ENCODE measurements at places on chromosomes 7 and 10.

GRCh38 chr10:129784291-129784690 lies 179.8 kb downstream of the EBF3 start:
- no peak for DNase-seq

DNA sequence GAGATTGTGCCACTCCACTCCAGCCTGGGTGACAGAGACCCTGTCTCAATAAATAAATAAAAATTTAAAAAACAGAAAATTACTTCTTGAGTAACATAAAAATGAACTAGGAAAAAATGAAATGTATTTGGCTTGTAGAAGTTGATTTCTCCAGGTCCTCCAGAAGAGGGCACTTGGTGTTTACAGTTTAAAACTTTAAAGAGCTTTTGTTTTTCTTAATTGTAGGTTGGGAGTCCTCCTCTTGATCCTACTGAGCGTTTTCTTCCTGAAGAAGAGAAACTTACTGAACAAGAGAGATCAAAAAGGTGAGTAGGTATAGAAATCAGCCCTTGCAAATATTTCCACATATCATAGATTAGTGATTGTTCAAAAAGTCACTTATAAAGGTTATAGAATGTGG lies 16.2 kb downstream of the KIFBP start:
- no peak for DNase-seq

DNA sequence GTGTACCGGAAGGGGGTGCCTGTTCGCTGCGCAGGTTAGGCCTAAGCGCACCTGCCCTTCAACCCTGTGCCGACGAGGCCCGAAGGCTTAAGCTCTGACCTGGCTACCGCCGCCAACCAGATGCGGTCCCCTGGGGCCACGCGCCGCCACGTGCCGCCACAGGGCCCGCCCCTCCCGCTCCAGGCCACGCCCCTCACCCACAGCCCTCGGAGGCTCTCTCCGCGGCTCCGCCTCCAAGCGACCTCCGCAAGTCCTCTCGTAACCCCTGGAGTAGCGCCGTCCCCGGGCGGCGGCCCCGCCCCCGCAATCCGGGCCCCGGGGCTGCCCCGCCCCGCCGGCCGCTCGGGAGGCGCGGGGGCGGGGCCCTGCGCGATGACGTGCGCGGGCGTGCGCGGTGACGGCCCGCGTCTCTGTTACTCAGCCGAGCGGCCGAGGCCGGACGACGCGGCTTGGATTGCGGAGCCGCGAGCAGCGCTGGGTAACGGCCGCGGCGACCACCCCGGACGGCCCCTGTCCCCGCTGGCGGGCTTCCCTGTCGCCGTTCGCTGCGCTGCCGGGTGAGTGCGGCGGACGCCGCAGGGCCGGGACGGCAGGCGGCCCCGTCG lies at the start of gene MAPK8:
Gene MAPK8, plus strand, starts transcription at position 413 of the 605 bp plus-strand sequence. CDS start 94,984 bp downstream, outside the sequence.
- DNase-seq: peak; percentile 96

GRCh38 chr10:9158675-9159074 lies 1104.2 kb downstream of the GATA3 start:
- DNase-seq: no peak

- DNase-seq: no peak
These were observed 153.7 kb downstream of the TNS3 start for GRCh38 chr7:47428052-47428767.

GRCh38 chr10:5480162-5480941 lies 19.0 kb downstream of the CALML5 start:
- no peak for DNase-seq

DNA sequence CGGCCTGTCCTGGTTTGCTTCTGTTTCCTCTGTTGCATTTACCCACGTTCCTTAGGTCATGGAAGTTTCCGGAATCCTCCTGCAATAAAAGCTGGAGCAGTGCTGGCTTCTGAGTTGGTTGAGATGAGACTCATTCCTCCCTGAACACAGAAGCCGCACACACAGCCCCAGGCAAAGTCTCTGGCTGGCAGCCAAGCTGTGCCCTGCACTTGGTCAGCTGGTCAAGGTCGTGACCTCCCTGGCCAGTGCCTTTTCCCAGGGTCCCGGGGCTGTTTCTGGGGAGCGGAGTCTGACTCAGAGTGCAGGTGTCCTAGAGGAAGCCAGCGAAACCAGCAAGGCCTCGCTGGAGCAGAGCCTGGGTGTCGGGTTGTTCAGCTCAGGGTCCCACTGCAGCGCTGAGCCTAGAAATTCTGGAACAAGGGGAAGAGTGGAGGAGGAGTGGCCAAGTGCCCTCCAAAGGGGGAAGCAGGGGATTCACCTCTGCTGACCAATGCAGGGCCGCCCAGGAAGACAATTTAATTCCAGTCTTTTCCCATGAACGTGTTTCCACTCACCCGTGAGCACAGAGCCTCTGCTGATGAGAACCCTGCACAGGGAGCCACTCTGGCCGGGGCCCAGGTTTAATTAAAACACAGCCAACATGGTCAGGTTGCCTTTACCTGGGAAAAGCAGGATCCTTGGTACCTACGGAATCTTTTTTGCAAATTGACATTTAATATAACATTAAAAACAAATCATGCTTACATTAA lies 245.5 kb upstream of the PPP2R2D start:
- no peak for DNase-seq

DNA sequence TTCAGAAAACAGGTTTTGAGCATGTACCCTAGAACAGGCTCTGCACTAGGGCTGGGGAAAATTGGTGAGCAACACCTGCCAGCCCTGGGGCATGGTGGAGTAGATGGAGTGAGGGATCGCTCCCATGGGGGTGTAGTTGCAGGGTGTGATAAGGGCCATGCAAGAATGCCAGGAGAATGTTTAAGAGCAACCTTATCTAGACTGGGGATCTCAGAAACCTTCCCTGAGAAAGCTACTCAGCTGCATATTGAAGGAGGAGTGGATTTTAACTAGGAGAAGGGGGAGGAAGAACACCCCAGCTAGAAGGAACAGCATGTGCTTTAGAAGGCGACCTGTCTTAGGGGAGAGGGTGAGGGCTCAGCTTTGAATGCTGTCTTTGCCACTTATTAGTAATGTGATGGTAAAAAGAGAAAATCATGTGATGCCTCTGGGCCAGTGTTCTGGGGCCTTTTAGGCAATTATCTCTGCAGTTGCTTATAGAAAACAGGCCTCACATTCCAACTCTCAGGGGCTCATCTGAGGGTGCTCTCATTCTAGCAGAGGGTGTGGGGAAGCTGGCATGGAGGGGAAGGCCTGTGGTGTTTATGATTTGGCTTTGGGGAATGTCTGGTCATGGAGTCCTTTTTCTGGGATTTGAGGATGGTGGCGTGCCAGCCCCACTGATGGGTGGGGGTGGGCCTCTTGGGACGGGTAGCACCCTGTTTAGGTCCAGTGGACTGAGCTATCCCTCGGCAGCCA lies 225.4 kb downstream of the BMPER start:
- DNase-seq: no peak

DNA sequence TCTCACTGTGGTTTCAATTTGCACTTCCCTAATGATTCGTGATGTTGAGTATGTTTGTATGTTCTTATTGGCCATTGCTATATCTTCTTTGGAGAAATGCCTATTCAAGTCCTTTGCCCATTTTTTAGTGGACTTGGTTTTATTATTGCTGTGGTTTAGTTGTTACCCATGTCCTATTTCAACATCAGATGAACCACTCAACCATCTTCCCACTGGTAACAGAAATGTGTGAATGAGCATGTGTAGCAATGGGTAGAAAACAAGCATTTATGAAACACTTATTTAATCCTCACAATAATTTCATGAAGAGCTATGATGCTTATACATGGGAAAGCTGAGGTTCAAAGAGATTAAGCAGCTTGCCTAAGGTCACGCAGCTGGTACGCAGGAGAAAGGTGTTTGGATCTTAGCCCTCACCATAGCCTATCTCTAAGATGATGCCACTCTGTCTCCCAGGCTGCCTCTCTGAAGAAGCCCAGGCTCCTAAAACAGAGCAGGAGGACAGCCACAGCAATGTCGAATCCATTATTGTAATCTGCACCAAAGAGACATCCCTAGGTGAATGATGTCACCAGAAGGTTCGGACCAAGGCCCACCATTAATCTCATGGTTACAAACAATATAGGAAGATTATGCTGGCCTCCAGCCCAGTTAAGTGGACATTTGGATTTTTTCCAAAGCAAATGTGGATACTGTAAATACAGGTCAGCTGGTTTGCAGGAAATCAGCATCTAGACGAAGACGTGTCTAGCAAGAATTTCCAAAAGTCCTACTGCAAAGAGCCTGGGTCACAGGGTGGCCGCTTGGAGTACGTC lies 447.6 kb upstream of the ZMIZ1 start:
- DNase-seq: no peak

DNA sequence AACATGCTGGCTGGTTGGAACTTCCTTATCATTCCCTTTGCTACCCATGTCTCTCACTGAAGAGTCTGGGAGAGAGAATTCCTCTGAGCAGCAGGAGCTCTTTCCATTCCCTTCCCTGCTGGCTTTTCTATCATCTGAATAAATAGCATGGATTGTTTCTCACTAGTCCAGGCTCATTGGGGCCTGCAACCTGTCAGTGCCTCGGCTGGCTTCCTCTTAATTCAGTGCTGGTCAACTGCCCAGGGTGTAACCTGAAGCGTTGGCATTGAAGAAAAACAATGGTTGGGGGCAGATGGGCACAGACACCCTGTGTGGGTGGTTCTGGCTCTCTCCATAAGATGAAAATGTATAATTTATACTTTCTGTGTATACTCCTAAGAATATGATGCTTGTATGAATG lies 155.6 kb downstream of the ANLN start:
- no peak for DNase-seq

- peak; percentile 56 for DNase-seq
These were observed 232.2 kb downstream of the DNAJB6 start for GRCh38 chr7:157568770-157569584.

GRCh38 chr7:40944981-40945585 lies 757.8 kb downstream of the INHBA start:
- DNase-seq: no peak

- no peak for DNase-seq
These were observed 18.3 kb downstream of the FHIP2A start for GRCh38 chr10:114839901-114840300.

DNA sequence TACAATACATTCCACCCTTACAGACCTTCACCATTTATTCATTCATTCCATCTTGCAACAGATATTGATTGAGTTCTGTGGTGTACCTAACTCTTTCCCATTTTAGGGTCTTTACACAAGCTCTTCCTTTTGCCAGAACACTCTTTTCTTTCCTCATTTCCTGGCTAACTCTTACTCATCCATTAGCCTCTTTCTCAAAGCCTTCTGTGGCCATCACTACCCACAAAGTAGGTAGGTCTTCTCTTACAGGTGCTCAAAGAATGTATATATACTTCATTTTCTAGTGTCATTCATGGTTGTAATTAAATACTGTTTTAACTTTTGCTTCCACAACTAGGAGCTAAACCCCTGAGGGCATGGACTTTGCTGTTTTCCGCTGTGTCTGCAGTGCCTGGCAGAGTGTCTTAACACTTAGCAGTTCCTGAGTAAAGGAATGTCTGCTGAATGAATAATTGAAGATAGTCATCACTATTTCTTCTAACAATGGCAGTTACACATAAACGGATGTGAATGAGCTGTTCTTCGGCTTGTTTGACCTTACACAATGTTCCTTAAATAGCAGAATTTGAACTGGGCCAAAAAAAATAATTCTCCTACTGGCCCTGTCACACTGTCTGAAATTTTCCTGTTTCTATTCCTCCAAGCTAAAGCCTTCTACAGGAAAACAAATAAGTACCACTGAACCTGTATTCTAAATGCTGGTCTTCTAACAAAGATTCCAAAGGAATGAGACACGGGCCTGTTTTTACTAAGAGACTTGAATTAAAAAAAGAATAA lies 15.1 kb downstream of the BCAP29 start:
- no peak for DNase-seq

GRCh38 chr10:118238573-118239235 lies 103.4 kb downstream of the FAM204A start:
- DNase-seq: no peak

DNA sequence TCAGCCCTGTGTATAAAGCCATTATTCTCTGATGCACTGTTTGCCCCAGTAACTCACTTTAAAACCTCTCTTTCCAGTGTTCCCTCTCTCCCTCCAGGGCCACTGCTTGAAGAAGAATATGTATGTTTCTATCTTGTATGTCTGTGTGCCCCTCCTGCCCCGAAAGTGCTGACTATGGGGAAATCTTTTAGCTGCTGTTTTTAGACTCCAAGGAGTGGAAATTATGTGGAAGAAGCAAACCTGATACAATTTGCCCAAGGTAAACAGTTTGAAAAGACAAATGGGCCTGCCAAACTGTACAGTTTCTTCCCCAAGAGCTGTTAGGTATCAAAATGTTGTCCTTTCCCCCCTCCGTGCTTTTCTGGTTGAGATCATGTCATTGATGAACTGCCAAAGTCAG lies 3.4 kb downstream of the ADRA2A start:
- DNase-seq: no peak

DNA sequence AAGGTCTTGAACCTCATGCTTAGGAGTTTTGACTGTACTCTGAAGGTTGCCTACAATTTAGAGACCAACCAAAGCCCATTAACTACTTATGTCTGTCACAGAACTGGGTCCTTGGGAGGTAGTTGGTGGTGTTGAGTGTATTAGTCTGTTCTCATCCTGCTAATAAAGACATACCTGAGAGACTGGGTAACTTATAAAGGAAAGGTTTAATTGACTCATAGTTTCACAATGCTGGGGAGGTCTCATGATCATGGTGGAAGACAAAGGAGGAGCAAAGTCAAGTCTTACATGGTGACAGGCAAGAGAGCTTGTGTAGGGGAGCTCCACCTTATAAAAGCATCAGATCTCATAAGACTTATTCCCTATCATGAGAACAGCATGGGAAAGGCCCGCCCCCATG lies 319.6 kb upstream of the ZMIZ1 start:
- no peak for DNase-seq

DNA sequence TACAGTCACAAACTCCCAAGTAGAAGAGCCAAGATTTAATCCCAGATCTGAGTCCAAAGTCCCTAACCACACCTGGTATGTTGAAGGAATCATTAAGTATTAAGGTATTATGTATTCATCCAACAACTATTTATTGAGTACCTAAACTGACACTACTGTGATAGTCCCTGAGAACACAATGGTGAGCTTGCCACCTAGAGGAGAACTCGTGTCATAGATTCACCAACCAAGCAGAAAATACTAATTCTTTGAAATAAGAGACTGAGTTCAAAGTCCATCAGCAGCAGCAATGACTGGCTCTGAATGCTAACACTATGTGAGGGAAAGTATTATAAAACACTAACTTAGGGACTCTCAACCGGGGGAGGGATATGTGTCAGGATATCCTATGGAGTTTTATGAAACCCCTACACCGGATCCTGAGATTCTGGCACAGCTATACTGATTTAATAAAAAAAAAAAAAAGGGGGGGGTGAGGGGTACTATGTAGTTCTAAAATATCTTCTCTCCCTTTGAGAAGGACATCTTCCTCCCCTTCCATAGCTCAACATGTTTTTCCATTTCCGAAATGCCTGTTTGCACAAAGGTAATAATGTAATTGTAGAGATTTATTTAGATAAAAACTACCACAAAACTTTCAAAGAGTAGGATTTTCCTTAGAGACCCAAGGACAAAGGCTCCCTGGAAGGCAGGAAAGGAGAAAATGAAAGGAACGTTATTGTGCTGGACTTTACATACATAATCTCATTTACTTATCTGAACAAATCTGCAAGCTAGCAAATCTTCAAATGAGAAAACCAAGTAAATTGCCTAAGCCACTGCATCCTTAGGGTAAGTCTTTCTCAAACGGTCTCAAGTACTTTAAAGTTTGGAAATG lies 1.6 kb downstream of the NCOA4 start:
- DNase-seq: peak; percentile 74

GRCh38 chr10:49025347-49025983 lies 85.8 kb upstream of the LRRC18 start:
- no peak for DNase-seq

- DNase-seq: peak; percentile 28
These were observed 694 bp upstream of the FAS start for GRCh38 chr10:88989824-88990383.

- DNase-seq: no peak
These were observed 23.9 kb downstream of the AQP1 start for GRCh38 chr7:30935569-30935877.

- DNase-seq: no peak
These were observed 602.0 kb upstream of the COBL start for GRCh38 chr7:51918581-51918980.

Measured in CD4-positive, alpha-beta T cell treated with Interferon alpha-2 for 1 hour (primary cell).